ENCODE measurements at places on chromosomes 1 and 21.
A peak's percentile ranks its signal among the peaks of the same experiment; 100 is the strongest.

DNA sequence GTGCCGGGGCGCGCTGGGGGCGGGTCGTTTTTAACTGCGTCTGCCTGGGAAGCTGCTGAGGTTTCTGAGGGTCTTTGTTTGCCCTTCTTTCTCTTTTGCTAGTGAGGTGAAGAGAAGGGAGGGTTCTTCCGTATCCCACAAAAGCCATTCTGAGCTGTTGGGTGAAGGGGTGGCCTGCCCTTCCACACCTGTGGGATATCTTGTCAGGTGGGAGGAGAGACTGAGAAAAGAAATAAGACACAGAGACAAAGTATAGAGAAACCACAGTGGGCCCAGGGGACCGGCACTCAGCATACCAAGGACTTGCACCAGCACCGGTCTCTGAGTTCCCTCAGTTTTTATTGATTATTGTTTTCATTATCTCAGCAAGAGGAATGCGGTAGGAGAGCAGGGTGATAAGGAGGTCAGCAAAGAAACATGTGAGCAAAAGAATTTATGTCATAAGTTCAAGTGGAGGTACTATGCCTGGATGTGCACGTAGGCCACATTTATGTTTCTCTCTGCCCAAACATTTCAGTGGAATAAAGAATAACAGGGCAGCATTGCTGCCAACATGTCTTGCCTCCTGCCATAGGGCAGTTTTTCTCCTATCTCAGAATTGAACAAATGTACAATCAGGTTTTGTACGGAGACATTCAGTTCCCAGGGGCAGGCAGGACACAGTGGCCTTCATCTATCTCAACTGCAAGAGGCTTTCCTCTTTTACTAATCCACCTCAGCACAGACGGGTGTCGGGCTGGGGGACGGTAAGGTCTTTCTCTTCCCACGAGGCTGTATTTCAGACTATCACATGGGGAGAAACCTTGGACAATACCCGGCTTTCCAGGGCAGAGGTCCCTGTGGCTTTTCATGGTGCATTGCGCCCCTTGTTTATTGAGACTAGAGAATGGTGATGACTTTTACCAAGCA is 972 bp downstream of the PGBD2 start:
- no peak for DNase-seq

DNA sequence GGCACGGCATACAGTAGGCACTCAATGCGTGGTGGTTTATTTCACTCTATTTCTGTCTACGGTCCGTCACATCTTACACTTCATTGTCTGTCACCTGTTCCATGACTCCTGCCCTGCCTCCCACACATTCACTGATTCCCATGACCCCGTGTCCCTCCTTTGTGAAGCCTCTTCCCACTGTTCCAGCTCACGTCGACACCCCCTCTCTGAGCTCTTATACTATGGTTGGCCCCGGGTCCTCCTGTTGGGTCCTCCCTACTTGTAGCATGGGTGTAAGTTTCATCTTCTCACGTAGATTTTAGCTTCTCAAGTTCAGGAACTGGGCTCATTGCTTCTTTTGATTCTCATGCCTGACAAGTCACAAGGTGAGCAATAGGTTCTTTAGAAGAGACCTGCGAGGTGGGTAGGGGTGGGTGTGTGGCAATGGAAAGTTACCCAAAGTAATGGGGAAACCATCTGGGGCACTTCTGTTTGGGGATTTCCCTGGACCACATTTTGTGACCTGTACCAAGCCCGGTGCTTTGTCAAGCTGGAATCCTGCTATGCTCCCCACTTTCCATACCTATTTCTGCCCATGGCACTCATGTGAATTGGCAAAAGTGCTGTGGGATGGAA is 22.1 kb upstream of the IL10 start:
- DNase-seq: no peak

DNA sequence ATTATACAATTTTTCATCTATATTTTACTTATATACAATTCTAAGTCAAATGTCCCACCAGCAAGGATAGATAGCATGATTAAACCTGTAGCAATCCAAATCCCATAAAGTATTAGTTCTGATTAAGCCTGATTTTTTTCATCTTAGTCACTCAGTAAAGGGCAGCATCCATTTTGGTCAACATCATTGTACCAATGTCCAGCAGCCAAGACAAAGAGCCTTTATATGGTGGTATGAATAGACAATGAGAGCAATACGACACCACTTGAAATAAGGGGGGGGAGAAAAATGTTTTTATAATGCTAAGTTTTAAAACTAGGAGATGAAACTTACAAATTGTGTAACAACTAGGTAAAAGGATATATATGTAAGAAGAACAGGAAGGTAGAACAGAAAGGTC is 7.4 kb downstream of the ZNF644 start:
- no peak for DNase-seq

DNA sequence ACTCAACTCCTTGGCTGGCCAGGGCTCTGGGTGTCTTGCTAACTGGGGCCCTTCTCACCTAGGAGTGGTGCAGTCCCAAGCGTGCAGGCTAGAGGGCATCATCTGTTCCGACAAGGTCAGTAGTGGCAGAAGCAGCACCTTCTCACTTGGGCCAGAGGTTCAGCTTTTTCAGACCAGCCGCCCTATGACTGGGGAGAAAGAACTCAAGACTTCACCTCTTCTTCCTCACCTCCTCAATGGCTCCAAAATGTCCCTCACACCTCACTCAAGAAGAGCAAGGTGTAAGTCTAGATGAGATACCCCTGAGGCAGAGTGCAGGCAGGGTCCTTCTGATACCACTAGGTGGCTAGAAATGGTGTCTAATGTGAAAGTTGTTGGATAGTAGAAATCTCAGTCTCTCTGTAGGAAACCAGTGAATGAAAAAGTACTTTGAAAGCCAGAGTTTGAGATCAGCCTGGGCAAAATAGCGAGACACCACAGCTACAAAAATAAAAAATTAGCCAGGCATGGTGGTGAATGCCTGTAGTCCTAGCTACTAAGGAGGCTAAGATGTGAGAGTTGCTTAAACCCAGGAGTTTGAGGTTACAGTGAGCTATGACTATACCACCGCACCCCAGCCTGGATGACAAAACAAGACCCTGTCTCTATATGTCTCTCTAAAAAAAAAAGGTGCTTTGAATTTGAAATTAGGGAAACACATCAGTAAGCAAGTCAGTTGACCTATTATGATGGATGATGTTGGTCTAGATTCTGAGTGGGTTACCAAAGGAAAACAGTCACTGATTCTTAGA is 8.6 kb upstream of the IL20 start:
- no peak for DNase-seq

DNA sequence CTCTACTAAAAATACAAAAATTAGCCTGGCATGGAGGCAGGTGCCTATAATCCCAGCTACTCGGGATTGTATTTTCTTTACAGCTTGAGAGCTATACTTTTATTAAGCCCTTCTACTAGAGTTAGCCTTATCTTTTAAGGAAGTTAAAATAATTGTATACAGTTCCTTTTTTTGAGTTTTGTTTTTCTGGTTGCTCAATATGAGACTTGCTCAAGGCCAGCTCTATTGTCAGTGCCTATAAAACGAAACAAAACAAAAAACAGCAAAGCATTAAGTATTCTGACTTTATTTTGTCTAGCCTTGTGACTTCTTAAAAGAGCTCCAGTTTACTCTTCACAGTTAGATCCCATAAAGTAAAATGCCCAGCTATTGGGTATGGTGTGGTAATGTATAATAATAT is 17.2 kb downstream of the PKN2 start:
- DNase-seq: no peak

DNA sequence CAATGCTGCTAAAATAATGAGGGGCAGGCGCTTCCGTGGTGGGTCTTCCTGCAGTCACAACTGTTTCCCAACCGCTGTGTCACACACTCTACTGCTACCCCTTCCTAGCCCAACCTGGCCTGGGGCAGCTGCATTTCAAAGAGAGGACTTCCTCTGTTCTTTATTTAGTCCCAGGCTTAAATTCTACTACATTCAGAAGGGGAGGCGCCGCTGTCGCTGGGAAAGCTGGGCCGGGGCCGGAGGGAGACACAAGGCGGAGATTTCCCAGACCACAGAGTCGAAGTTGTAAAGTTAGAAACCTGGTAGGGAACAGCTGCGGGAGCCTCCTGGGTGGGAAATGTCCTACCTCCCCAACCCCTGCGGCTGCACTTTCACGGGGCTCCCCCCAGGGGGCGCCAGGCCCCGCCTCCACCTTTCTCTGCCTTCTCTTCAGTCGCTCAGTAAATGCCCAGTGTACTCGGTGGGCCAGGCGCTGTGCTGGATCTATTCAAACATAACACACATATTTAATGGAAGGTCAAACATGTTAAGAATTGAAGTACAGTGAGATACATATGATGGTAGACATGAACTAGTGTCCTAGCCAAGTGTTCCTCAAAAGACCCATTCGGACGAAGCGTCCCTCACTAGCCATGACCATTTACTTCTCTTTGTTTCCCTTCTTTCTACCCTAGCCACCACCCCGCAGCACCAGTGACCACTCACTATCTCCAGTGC is 23.1 kb downstream of the DYRK3 start:
- peak; percentile 45 for DNase-seq

DNA sequence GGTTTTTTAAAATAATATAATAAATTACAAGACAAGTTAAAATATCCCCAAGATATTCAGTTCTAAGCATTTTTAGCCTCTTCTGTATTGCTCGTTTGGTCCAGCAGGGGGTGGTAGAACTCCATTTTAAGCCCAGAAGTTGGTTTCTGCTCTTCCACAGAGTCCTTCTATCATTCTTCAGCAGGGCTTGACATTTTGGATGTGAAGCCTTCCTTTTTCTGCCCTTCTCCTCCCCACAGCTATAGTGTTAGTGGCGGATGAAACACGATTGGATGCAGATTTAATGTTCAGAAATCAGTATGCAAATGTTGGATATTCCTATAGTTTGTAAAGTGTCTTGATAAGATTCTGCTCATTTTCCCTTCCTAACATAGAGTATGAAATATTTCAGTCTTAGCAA is 1.4 kb downstream of the NCAM2 start:
- no peak for DNase-seq

DNA sequence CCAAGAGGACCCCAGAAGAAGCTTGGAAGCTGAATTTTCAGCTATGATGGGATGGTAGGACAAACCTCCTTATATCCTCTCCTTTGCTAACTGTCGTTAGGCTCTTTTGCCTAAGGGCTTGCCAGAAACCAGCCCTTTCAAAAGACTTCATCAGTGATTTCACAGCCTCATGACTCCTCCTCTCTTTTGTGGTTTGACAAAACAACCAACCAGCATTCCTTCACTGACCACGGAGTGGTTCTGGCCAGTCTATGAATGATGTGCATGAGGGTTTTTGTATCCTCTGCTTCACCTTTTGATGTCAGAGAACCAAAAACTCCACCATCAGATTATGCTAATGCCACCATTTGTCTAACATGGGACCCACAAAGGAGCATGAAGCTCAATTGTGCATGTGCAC is 116.9 kb upstream of the COA6 start:
- no peak for DNase-seq

GRCh38 chr21:29301691-29302090 is 3.0 kb downstream of the BACH1 start:
- DNase-seq: no peak

DNA sequence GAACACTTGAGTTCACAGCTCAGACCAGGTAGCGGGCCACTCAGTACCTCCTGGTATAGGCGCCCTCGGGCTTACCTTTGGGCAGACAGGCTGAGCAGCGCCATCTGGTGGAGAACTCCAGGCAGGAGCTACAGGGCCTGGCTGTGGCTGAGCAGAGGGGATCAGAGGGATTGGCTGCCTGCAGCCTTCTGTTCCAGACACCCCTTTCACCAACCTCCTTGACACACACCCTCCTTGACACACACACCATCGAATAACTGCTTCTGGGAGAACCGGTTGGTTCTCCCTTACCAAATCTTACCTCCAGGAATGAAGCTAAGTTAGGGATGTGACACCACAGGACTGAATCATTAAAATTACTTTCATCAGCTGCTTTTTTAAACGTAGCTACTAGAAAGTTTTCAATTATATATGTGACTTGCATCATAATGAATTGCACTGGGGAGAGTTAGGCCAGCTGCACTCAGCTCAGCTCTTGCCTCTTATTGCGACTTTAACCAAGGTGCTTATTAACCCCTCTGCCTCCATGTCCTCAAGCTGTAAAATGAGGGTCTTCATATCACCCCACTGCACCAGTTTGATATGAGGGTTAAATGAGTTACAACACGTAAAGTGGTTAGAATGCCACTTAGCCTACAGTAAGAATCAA is 6.6 kb downstream of the LIN28A start:
- peak; percentile 82 for DNase-seq

DNA sequence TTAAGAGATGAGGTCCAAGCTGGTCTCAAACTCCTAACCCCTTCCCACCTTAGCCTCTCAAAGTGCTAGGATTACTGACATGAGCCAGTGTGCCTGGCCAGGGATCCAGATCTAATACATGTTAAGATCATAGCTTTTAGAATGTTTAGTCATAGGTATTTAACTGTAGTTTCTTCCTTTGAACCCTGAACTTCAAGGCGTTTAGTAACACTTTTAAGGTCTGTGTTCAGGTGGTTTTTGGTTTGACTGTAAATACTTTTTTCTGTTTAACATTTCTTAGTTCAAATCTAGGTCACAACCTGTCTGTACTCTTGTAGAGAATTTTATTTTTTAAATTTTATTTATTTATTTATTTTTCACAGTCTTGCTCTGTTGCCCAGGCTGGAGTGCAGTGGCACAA is 28.1 kb downstream of the RAP1A start:
- DNase-seq: no peak

DNA sequence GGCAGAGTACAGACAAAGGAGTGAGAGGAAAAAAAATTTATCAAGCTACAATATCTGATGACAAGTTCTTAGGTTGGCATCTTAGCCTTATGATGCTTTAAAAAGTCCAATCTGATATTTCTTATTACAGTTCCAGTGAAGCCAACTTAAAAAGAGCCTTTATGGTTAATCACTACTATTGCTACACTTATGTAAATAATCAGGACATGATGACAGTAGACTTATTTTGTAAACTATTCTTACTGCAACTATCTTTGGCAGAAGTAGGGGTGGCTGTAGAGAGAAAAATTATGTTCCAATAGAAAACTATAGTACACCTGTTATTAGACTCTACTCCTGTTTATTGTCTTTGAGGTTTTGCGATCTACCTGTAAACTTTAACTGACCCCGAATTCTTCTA is 25.8 kb upstream of the NUF2 start:
- DNase-seq: no peak

- DNase-seq: no peak
Measured at GRCh38 chr1:67586596-67586995, 98.4 kb upstream of the GADD45A start.

GRCh38 chr1:161728376-161729226 is 7.3 kb downstream of the FCRLB start:
- no peak for DNase-seq

DNA sequence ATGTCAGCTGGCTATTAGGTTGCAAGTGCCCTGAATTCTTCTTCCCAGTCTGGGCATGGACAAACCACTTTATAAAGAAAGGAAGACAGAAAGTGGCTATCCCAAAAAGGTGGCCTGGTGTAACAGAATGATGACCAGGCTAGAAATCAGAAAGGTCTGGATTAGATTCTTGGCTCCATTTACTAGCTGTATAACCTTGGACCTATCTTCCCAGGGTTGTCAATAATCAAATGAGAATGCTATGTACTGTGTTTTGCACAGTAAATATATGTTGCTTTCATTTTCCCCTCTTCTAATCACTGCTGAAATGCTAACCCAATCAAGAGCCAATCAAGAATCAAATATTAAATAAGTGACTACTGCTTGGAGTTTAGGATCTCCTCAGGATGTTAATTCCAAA is 20.4 kb downstream of the RNF19B start:
- DNase-seq: no peak

DNA sequence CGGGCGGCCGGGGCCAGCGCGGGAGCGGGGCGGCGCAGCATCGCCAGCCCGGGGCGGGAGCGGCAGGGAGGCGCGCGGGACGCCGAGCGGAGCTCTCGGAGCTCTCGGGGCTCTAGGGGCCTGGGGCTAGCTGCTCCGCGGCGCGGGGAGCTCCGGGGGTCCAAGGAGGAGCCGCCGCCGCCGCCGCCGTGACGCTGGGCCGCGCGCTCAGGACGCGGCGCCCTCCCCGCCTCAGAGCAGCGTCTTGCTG is 147 bp downstream of the CLSTN1 start:
- no peak for DNase-seq
